ENCODE measurements at places on chromosomes 6 and 20.

GRCh38 chr6:57198926-57199636 is 23.0 kb downstream of the RAB23 start:
- no peak for DNase-seq

DNA sequence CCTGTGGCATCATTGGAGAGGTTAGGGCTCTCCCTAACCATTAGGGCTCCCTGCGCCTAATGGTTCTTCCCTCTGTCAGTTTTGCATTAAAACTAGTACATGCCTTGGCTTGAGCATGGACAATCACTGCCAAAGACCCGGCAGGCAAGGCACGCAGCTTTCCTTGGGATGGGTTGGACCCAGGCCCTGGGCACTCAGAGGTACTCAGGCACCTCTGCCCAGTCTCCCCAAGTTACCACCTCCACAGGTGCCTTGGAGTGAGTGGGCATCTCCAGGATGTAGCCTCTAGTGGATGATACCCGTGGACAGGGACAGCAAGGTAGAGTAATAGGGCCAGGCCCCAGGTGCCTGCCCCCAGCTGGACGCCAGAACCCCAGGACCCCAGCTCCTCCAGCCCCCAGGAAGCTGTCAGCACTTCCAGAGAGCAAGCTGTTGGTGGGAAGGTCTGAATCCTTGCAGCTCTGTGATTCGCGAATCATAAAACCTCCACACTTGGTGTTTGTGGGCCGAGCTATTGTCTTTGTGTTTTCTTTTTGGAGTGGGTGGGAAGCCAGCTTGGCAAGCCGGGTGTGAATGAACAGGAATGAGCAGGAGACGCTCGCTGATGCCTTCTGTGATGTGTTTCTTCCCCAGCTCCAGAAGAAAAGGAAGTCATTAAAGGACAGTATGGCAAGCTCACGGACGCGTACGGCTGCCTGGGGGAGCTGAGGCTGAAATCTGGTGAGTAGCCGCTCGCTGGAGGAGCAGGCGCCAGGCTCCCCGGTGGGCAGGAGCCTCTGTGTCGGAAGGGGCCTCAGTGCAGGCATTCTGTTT is 35.1 kb downstream of the SYNJ2 start:
- DNase-seq = peak; percentile 50

DNA sequence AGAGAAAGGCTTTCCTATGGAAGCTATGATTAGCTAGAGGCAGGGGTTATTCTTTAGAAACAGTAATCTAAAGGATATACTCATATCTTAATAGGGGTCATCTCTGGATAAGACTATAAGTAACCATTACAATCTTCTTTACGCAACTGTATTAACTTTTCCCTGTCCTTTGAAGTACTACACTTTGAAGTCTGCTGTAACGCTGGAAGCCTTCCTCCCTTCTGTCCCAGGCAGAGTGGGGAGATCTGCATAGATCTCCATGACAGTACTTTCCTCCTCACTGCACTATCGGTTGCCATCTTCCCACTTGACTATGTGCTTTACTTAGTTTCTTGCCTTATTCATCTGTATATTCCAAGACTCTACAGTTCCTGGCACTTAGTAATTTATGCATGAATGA is 20.1 kb downstream of the SLC35B3 start:
- no peak for DNase-seq

GRCh38 chr6:149446791-149447376 is 37.9 kb downstream of the ZC3H12D start:
- no peak for DNase-seq

DNA sequence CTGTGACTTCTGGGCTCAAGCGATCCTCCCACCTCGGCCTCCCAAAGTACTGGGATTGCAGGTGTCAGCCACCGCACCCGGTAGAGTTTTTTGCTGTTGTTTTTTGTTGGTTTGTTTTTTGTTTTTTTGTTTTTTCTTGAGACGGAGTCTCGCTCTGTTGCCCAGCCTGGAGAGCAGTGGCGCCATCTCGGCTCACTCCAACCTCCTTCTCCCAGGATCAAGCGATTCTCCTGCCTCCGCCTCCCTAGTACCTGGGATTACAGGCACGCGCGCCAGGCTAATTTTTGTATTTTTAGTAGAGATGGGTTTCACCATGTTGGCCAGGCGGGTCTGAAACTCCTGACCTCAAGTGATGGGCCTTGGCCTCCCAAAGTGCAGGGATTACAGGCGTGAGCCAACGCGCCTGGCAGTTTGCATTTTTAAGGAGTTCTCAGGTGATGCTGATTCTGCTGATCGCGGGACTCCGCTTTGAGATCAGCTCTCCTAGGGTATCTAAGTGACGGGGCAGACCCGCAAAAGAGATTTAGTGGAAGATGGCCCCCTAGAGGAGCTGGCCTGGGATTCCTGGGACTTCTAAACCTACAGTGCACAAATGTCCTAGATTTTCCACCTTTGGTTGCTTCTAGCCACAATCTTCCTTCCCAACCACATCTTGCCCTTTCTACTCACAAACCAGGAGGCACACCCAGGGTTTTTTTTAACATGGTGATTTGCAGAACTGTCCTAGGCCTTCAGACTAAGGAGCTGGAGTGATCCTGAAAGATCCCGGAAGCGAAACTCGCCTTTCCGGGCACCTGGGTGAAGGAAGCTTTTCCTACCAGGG is 45.2 kb downstream of the DPPA5 start:
- DNase-seq = no peak

DNA sequence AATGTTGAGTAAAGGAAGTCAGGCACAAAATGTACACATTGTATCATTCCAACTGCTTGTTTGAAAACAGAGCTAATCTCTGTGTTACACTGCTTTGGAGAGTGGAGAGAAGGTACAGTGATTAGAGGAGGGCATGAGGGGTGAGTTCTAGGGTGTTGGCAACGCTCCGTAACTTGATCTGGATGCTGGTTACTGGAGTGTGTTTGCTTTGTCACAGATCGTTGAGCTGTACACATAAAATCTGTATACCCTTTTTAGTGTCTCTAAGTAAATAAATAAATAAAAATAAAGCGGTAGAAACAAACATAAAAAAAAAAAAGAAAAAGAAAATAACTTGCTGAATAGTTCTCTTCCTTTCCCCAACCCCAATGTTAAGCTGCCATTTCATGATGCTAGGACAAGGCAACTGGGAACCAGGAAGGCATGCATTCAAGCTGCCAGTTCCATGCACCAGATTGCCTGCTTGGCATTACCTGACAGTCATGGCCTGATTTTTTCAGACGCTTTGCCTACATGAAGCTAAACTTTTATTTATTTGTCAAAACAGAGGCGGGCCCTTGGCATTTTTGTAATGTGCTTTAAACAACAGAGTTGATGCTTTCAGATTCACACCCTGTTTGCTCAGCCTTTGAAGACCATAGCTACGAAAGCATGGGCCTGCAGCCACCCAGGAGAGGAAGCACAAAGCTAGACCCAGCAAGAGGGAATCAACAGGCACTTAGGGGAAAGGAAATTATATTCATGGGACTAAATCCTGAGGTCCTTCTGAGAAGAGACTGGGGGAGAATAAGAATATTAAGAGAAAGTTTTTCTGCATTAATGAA is 21.2 kb downstream of the TNFRSF21 start:
- peak; percentile 59 for DNase-seq

- DNase-seq = no peak
Measured at GRCh38 chr6:47810885-47811284, 29.1 kb downstream of the OPN5 start.

DNA sequence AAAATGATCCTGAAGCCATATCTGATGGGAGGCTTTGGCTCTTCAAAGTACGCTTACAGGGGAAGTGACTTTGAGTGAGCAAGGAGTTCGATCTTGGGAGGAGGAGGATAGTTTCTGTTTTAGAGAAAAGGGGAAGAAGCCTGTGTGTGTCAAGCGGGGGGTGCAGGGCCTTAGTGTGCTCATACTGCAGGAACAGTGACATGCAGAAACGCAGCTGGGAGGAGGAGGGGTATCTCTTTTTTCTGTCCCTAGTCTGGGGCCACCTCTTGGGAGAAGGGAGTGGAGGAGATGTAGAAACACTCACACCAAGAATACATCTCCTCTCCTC is 19.8 kb downstream of the SIRPD start:
- no peak for DNase-seq

- DNase-seq = no peak
Measured at GRCh38 chr6:82380566-82381185, 17.1 kb downstream of the TPBG start.

DNA sequence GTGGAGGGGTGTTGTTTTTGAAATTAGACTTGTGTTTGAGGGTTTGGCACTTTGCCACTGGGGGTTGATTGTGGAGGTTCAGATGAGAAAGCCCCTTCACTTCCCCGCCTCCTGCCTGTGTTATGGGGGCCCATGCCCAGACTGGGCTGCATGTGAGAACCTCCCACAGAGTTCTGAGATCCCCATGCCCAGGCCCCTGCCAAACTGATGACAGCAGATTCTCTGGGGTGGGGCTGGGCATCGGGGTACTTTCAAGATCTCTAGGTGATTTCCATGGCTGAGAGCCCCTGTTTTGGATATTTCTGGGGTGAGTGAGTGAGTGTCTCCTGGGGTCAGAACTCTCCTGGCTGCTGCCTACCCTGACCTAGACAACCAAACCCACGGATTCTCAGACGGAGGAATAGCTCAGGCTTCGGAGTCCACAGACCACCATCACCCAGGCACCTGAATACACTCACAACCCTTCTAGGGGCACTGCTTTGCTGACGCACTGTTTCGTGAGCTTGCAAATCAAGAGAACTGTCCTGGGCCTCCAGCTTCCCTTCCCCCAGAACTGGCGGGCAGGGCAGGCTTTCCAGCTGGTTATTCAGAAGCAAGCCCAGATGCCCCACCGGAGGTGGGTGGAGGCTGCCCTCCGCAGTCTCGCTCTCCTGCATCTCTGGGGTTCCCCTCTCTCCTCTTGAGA is 6.3 kb downstream of the BCAS1 start:
- no peak for DNase-seq

- DNase-seq = no peak
Measured at GRCh38 chr6:7726416-7727085, 652 bp downstream of the BMP6 start.

- no peak for DNase-seq
Measured at GRCh38 chr20:44633187-44633810, 18.2 kb downstream of the ADA start.

Data from cerebellar cortex (tissue), 1 donor.